GOT3 (cell line): ENCODE measurements at places on chromosomes 1 and 21.
A peak's percentile ranks its signal among the peaks of the same experiment; 100 is the strongest.

DNA sequence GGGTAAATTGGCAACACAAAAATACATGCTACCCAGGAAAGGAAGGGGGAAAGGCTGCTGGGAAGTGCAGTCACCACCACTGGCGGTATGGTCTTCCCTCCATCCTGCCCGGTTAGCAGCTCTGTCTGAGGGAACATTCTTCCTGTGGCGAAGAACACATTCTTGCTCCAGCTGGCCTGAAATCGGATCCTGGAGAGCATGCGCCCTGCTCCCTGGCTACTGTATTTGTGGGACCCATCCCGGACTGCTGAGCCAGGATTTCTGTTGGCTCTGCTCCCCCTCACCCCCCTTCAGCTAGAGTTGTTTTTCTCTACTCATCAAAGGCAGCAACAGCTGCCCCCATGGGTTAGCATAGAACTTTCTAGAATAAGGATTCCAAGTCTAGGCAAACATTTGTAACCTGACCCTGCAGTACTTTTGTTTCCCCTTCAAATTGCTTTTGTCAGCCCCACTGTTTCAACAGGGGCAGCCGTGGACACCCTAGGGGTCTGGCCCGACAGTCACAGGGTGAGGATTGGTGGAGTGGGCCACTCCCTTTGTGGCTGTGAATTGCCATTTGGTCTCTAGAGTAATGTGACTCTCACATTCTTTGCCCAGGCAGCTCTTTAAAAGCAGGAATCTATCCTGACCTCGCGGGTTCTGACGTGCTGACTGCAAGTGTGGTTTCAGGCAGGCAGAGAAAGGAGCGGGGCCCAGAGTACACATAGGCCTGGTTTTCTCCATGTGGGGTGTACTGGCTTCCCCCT lies 157.7 kb downstream of the TOMM20 start:
- DNase-seq = peak; percentile 35

GRCh38 chr1:157069601-157070000 lies 24.1 kb upstream of the ARHGEF11 start:
- no peak for DNase-seq

DNA sequence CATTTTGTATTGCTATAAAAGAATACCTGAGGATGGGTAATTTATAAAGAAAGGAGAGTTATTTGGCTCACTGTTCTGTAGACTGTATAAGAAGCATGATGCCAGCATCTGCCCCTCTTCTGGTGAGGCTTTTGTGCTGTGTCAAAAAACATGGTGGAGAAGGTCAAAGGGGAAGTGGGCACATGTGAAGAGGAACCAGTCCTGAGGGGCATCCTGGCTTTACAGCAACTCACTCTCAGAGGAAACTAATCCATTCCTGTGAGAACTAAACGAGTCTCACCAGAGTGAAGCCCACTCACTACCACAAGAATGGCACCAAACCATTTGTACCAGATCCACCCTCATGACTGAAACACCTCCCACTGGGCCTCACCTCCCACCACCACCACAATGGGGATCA lies 18.8 kb upstream of the SELP start:
- no peak for DNase-seq

- no peak for DNase-seq
Measured at GRCh38 chr1:206565995-206566394, 46.3 kb downstream of the EIF2D start.

DNA sequence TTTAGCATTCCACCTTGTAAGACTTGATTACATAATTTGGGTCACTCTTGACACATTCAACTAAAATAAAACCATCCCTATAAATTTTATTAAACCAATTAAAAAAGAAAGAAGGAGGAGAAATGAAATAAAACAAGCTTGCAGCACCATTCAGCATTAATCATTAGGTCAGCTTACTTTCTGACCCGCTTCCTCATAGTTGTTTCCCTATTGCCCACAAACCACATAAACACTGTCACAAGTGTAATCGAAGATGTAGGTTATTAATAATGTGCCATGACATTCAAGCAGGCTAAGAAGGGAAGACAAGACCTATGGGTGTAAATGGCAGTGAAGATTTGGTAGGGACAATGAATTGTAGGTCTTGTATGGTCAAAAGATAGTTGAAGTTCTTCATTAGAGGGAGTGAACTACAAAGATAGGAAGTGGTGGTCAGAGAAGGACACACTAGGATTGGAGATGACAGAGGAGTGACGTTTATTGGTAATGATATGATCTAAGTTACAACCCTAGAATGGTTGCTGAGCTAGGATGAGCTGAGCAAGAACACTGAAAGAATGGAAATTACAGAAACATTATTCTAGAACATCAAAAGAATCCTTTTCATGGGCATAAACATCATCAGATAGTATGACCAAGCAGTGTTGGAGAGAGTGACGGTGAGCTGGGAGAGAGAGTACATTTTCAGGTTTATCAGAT lies 231.5 kb downstream of the KCNT2 start:
- DNase-seq = no peak

DNA sequence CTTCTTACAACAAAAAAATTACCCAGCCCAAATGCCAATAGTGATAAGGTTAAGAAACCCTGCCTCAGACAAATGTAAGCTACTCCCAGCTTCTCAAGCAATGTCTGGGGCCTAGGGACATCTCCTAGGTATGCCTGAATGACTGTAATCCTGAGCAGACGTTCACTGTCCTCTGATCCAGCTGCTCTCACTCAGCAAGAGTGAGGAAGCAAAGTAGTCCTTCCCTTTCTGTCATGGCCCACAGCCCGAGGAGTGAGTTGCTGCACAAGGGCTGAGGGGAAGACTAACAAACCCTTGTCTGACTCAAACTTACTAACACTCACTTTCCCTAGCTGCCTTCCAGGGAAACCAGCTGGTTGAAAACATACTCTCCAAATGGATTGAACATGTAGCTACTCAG lies 124.9 kb upstream of the TNFSF4 start:
- DNase-seq = no peak

- no peak for DNase-seq
Measured at GRCh38 chr1:225945564-225945963, 4.5 kb upstream of the LEFTY2 start.

GRCh38 chr1:24362982-24363614 lies 43.9 kb downstream of the GRHL3 start:
- DNase-seq = peak; percentile 8

GRCh38 chr1:231998791-231999190 lies 372.2 kb downstream of the DISC1 start:
- no peak for DNase-seq

DNA sequence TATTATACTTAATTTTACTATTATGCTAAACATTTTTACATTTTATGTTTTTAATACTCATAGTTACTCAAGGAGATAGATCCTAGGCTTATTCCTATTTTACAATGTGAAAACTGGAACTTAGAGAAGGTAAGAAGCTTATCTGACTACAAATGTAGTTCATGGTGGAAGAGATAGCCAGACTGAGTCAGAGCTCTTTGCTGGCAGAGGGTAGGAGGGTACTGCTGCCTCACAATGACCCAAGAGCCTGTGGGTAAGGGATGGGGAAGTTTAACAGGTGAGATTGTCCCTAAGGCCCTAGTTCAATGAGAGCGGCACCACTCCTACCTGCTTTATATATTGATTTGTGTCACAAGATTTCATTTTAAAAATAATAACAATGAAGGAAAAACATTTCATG lies 34.1 kb upstream of the NEK7 start:
- DNase-seq = no peak

- no peak for DNase-seq
Measured at GRCh38 chr21:46078978-46079351, 18.9 kb upstream of the COL6A2 start.

DNA sequence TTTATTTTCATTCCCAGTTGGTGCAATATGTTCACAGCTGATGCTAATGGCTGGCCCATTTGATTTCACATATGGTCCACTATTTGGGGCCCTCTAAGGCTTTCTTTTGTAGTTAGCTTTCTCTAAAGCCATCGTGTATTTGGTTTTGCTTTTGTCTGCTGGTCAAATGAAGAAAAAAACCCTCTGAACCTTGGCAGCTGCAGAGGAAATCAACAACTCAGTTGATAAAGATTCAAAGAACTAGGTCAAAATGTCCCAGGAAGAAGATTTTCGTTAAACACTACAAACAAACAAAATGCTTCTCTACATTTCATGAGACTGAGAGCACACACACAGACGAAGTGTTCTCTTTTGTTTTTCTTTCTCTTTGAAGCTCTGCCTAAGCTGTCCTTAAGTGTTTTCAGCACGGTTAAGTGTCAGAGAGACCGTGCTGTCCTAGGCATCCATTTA lies 655.0 kb downstream of the RWDD3 start:
- no peak for DNase-seq

- no peak for DNase-seq
Measured at GRCh38 chr1:107952989-107953388, 12.0 kb downstream of the VAV3 start.

GRCh38 chr1:115364780-115365155 lies 26.7 kb upstream of the NGF start:
- no peak for DNase-seq

DNA sequence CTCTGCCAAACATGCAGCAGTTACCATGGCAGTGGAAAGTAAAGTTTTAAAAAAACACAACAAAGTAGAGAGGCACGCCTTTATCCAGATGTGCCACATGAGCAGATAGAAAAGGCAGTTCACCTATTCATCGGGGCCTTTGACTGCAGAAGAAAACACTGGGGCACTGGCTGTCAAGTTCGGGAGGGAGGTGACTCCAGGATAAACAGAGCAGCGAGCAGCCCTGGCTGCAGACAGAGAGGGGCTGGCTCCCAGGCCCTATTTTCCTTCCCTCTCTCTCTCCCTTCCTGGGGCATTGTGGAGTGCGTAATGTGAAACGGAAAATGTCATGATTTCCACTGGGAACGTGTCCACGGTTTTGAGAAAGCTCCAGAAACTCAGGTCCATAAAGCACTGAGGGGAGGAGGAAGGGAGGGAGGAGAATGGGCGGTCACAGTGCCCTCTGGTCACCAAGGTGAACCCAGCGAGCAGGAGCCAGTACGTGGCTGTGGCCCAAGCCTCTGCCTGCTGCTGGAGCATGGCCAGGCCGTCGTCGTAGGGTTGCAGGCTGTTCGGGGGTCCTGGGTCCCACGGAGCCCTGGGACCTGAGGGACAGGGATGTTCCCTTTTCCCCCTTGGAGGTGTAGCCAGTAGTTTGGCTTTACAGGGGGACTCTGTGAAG lies 114.7 kb upstream of the IRF2BP2 start:
- no peak for DNase-seq

GRCh38 chr1:10292188-10292587 lies 81.8 kb downstream of the KIF1B start:
- no peak for DNase-seq

DNA sequence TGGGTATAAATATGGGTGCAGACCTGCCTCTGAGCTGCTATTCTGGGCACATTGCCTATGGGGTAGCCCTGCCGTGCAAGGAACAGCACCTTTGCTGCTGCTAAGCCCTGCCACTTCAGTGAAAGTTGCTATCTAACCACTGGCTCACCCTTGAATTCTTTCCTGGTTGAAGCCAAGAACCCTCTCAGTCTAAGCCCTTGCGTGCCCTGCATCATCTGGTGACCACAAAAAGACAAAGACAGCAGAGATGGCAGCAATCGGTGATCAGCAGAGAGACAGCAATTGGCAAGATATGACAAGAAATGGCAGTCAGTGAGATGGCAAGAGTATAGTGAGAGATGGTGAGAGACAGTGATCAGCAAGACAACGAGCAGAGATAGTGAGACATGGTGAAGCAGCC lies 418.3 kb downstream of the MATN1 start:
- DNase-seq = no peak

GRCh38 chr1:12556368-12556930 lies 61.6 kb downstream of the DHRS3 start:
- DNase-seq = no peak

DNA sequence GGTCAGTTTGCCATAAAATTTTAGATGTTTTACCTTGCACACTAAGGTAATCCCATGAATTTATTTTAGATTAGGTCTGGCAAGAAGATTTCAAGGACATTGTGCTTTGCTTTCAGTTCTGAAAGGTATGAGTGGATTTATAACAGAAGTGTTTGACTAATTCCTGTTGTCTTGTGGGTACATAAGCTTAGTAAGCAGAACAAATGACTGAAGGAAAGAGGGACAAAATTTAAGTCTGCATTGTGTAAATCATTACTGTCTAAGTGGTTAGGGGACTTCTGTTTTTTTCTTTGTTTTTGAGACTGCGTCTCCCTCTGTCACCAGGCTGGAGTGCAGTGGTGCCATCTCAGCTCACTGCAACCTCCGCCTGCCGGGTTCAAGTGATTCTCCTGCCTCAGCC lies 60.1 kb downstream of the PKN2 start:
- no peak for DNase-seq

- no peak for DNase-seq
Measured at GRCh38 chr1:18414321-18414720, 66.4 kb upstream of the KLHDC7A start.
